Stimulated activated CD8-positive, alpha-beta memory T cell treated with anti-CD3 and anti-CD28 coated beads, Interleukin-12 subunit alpha, Interleukin-12 subunit beta, amount 100 ng/mL, for 1 hour (primary cell): ENCODE measurements at places on chromosomes 11 and 22.

DNA sequence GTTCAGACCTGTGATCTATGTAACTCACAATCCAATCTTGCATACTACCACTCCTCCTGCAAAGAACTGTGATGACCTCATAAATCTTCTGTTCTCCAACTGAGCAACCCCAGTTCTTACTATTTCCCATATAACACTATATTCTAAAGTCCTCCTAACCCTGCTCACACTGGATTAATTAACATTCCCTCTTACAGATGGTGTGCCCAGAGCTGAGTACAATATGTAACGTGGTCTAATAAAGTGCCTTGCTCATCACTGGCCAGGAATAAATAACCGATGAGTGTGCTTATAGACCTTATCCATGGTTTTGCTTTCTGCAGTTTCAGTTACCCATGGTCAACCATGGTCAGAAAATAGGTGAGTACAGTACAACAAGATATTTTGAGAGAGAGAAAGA is 28.6 kb downstream of the PRCP start:
- no peak for DNase-seq

DNA sequence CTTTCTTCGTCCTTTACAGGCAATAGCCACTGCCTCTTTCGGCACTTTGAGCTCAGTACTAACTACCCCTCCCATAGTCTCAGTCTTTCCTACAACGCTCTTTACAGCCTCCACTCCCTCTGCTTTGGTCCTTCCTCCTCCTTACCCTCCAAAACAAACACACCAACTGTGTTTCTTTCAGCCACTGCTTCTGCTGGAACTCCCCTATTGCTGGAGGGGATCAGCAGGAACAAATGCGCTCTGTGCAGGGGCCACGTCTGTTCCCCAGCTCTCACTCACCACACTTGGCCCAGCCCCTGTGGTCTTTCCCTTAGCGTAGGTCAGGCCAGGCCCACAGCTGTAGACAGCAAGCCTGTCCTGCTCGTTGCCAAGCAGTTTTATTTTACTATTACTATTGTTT is 42.3 kb downstream of the PC start:
- DNase-seq, result no peak

DNA sequence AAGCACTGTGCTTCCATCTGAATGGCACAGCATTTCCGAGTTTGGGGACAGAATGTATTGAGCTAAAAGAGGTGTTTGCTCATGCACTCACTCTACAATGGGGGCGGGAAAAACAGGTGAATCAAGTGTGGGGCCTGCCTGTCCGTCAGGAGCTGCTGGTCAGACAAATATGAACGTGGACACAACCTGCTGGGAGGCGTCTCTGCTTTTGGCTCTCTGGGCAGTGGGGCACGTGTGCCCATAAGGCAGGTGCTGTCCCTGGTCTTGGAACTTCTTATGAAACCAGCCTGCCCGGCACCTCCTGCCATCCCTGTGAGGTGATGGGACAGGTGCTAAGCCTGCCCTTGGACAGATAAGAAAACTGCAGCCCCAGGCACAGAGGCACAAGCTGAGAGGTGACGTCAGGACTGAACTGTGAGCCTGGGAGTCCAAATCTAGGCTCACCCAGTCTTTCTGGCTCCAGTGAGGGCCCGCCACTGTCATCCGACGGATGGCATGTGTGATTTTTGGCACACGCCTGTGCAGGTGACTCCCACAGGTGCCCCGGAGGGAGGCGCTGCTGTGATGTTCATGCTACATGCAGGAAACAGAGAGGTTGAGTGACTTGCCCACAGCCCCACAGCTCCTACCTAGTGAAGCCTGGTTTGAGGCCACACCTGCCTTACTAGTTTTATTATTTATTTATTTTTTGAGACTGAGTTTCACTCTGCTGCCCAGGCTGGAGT is 51.6 kb downstream of the SMIM38 start:
- no peak for DNase-seq

DNA sequence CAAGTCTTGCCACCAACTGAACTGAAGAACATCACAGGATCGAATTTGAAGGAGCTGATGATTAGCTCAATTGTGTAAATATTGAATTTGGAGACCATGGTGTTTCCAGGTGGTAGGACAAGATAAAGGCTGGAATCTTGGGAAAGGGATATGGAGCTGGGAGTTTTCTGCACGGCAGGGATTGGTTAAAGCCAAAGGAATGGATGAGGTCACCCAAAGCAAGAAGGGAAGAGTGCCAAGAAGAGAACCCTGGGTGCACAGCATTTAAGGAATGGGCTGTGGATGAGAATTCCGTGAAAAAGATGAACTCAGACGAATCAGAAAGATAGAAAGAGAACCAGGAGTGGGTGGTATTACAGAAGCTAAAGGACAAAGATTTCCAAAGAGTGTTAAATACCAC is 29.4 kb upstream of the RRAS2 start:
- no peak for DNase-seq

GRCh38 chr11:61896665-61897386 is 5.5 kb upstream of the FADS3 start:
- DNase-seq, result no peak

- no peak for DNase-seq
These were observed 41.9 kb downstream of the CERK start for GRCh38 chr22:46696229-46696518.

DNA sequence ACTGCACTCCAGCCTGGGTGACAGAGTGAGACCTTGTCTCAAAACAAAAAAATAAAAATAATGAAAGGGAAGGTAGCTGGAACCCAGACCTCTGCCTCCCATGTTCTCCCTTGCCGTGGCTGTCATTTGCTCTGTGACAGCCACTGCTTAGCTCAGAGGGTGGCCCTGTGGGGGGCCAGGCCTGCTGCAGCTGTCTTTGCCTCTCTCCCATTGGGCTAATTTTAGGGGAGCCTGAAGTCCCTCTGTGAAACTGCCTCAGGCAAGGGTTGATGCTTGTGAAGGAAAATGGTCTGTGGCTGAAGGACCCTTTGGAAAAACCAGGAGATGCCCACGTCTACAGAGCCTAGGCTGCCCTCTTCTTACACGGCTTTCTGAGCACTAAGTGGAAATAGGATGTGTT is 42.9 kb downstream of the C11orf91 start:
- no peak for DNase-seq

DNA sequence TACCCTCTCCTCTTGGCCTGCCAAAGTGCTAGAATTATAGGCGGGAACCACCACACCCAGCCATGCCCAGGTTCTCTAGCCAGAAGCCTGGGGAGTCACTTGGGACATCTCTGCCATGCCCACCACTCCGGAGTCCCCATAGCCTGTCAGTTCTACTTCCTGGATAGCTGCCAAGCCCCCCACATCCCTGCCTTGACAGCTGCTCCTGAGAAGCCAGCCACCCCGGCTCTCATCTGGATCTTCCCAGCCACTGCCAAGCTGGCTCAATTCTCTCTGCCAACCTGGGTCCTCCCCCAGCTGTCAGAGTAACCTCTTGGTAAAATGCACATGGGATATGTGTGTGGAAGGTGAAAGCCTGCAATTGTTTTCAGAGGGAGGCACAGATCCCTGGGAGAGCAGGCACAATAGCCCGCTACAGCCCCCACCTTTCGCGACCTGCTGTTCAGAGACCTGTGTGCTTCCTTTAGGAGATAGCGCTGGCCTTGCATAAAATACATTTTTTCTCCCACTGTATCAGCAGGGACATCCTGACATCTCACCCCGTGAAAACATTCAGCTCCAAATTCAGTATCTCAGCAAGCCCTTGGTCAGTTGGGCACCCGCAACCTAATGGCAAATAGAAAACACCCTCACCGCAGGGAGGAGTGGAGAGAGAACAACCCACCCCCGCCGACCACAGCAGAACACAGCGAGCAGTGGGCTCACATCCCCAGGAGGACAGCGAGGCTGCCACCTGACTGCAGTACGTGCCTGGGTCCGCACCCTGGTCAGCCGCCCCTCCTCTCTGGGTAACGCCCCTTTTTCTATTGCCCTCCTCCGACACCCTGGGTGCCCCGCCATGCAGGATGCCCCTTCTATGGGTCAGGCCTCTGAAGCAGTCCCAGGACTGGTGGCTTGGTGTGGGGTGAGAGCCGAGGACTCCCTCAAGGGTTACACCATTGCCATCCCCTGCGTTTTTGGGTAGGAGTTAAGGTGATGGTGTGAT is 1342.2 kb downstream of the BRD1 start:
- DNase-seq, result no peak

- no peak for DNase-seq
These were observed 148.9 kb downstream of the NECTIN1 start for GRCh38 chr11:119580081-119580480.

GRCh38 chr22:50314455-50315288 is 7.2 kb upstream of the PLXNB2 start:
- DNase-seq, result peak; percentile 51

DNA sequence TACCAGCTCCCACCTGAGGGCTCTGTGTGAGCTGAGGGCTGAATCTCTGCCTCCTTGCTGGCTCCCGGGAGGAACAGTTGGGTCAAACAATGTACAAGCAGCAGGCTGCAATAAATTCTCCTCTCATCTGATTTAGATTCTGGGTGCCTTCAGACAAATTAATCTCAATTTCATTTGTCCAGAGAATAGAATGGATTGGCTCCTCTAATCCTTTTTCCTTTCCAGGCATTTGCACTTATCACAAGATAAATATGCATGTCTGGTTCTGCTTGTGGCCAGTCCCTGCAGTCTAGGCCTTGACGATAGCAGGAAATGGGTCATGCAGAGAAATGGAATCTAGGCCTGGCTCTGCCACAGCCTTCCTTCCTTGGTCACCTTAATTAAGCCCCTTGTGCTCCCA is 28.7 kb downstream of the UPB1 start:
- DNase-seq, result no peak

GRCh38 chr11:20089367-20089766 is 70.9 kb downstream of the DBX1 start:
- DNase-seq, result no peak

- DNase-seq, result no peak
These were observed 19.1 kb downstream of the LRP5 start for GRCh38 chr11:68331338-68331947.

DNA sequence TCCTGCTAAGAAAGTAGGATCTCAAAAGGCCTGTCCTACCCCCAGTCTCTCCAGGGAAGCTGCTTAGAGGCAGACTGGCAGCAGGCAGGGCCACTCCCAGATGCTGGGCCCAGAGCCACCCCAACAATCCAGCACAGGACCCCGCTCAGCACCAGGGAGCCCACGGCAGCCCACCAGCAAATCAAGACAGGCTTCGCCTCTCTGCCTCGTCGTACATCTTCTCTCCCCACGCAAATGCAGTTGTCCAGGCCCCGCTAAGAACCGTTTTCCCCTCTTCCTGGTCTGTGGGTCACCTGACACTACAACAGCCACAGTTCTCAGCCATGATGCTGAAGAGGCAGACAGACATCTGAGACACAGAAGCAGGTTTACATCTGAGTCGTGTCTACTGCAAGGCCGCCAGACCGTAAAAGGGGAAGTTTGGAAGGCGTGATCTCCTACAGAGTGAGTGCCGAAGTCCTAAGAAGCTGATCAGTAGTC is 51.1 kb downstream of the IGSF9B start:
- DNase-seq, result no peak

DNA sequence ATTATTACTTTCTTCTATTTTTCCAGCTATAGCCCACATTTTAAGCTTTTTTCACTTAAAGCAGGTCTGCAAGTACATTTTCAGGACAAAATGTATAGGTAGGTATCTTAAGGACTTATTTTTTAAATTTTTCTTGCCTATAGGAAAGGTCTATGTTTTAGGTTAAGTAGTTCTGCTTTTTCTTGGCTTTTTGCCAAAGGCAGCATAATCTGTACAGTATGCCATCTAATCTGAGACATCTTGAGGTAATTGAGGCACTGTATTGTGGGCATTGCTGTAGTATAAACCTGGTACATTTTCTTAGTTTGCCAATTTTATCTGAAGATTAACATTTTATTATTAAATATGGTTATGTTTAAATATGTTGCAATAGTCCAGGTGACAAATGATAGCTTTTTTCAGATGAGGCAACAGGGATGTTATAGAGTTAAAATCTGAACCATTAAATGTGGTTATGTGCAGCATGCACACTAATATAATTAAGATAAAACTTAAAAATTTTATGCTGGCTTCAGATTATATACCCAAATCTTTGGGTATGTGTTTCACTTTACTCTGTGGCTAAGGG is 42.9 kb downstream of the QSER1 start:
- DNase-seq, result no peak

- DNase-seq, result no peak
These were observed 1307.6 kb downstream of the TBC1D22A start for GRCh38 chr22:48070083-48070482.

GRCh38 chr11:80843266-80843974 is 1402.6 kb upstream of the TENM4 start:
- no peak for DNase-seq

GRCh38 chr11:86150847-86151173 is 81.9 kb upstream of the PICALM start:
- no peak for DNase-seq

DNA sequence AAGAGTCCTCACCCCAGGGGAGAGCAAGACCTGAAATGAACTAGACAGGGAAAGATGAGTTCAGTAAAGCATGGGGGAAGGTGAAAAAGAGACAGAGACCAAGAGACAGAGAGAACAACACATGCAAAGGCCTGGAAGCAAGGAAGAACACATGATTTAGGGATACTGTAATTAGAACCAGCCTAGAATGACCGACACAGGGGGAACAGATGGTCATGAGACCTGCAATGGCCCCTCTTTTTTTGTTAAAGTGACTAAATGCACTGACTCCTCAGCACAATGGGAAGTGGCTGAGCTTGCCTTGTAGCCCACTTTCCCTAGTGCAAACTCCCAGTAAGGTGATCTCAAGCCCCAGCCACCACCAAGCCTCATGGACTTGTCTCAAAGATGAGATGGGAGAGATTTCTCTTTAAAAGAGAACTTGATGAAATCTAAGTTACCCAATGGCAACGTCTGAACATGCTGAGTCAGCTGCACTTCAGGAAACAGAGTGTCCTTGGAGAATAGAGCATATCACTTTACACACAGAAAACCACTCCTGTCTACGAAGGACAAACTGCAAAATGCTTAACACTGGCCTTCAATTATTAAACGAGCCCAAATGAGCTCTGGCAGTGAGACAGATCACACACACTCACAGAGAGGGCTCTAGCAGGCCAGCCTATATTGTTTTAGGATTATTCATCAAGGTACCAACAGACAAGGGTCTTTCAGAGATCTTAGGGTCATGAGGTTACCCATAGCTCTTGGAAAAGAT is 91.0 kb downstream of the SERGEF start:
- no peak for DNase-seq

DNA sequence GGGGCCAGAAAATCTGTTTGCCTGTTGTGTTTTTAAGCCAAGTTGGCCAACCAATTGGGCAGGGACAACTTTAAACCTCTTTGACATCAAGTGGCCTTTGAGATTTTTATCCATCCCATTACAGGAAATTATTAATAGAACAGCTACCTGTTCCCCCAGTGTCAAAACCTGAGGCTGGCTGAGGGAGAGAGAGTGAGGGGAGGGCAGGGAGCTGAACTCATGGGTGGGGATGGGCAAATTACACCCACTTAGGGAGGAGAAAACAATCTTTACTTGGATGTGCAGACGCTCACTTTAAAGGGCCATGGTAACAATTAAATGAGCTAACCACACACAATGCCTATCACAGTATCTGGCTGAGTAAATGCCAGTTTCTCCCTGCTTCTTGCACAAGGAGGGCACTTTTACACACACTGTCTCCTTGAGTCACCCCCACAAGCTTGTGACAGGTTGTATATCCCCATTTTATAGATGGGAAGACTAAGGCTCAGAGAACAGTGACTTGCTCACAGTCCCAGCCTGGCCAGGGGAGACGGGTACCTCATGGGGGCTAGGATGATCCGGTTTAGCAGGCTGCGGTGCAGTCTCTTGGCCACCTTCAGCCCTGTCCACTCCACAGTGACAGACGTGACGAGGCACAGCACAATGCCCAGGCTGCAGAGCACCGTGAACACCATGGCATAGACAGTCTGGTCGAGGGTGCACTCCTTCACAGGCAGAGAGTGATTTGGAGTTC is 17.8 kb upstream of the KCNJ11 start:
- no peak for DNase-seq

GRCh38 chr22:48297296-48297695 is 1530.4 kb downstream of the BRD1 start:
- no peak for DNase-seq
